ENCODE measurements at places on chromosomes 13 and 19. TPM values are rescaled to one million over a fixed set of nuclear protein-coding genes. Genes with fewer than 3 reads are reported as not detected.
A peak's percentile ranks its signal among the peaks of the same experiment; 100 is the strongest.

DNA sequence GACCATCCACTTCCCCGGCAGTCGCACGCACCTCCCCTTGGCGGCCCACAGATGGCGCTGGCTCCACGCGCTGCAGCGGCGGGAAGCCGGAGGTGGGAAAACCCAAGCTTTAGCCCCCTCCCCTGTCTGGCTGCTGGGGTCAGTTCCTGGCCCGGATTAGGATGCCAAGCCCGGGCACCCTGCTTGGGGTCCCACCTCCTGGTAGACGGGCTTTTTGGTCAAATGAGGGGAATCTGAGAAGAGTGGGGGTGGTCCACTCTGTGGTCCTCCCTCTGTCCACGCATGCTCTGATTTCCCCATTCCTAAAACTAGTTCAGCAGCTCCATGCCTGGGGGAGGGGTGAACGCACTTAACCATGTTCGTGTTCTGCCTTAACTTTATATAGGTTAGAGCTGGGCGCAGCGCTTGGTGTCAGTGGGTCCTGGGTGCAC is 8.1 kb upstream of the ADGRE2 start:
- H3K4me3 ChIP-seq: no peak overlapping the region
- no peaks in the 10 kb centered on the region for H3K36me3 ChIP-seq
- no peak for DNase-seq
- no peak overlapping the region for H3K27ac ChIP-seq
- no peaks in the 10 kb centered on the region for H3K4me1 ChIP-seq

- H3K4me1 ChIP-seq: peaks cover 2% of the 10 kb centered on the region
- peak; percentile 90 for DNase-seq
- H3K27ac ChIP-seq: peak overlapping the region; percentile 93
- H3K36me3 ChIP-seq: peaks cover 3% of the 10 kb centered on the region
- H3K27me3 ChIP-seq: no peaks in the 10 kb centered on the region
Measured at GRCh38 chr19:48963371-48964204, 1.5 kb upstream of the FTL start.

Gene LRRC25
- 3.2 TPM for polyA plus RNA-seq

Gene C5AR1
- polyA plus RNA-seq: 1.8 TPM

GRCh38 chr13:47408546-47409319 is 511.9 kb upstream of the HTR2A start:
- H3K27ac ChIP-seq: no peak overlapping the region
- no peaks in the 10 kb centered on the region for H3K36me3 ChIP-seq
- H3K27me3 ChIP-seq: no peaks in the 10 kb centered on the region
- H3K4me1 ChIP-seq: no peaks in the 10 kb centered on the region
- DNase-seq: no peak

- no peak overlapping the region for H3K27ac ChIP-seq
- DNase-seq: no peak
- no peak overlapping the region for H3K4me3 ChIP-seq
Measured at GRCh38 chr13:81379183-81379582, 1038.3 kb upstream of the SPRY2 start.

DNA sequence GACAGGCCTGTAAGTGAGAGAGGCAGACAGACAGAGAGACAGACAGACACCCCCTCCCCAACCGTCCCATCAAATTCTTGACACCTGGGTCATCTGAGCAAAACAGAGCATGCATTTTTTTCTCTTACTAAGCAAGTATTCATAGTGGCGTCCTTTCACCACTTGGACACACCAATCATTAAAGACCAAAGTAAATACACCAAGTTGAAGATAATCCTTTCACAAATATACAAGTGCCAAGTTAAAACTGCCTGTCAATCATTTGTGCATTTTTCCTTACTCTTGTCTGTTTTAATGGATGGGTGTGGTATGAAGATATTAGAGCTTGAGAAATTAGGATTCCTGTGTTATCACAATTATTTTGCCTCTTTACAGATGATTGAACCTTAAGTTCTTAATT is 337.3 kb downstream of the ATP8A2 start:
- no peak overlapping the region for H3K27ac ChIP-seq
- H3K36me3 ChIP-seq: no peaks in the 10 kb centered on the region
- no peak for DNase-seq

GRCh38 chr19:3253270-3253669 is 28.8 kb downstream of the CELF5 start:
- no peak overlapping the region for H3K4me3 ChIP-seq
- no peak overlapping the region for H3K27ac ChIP-seq
- H3K36me3 ChIP-seq: no peaks in the 10 kb centered on the region
- H3K27me3 ChIP-seq: no peaks in the 10 kb centered on the region
- H3K4me1 ChIP-seq: no peaks in the 10 kb centered on the region
- no peak for DNase-seq

GRCh38 chr19:2266183-2266993 is 10.2 kb upstream of the JSRP1 start:
- H3K27me3 ChIP-seq: no peaks in the 10 kb centered on the region
- peak; percentile 30 for DNase-seq
- peak overlapping the region; percentile 59 for H3K27ac ChIP-seq
- H3K4me3 ChIP-seq: no peak overlapping the region
- peaks cover 9% of the 10 kb centered on the region for H3K4me1 ChIP-seq

Gene ZNF835
- not detected for polyA plus RNA-seq

DNA sequence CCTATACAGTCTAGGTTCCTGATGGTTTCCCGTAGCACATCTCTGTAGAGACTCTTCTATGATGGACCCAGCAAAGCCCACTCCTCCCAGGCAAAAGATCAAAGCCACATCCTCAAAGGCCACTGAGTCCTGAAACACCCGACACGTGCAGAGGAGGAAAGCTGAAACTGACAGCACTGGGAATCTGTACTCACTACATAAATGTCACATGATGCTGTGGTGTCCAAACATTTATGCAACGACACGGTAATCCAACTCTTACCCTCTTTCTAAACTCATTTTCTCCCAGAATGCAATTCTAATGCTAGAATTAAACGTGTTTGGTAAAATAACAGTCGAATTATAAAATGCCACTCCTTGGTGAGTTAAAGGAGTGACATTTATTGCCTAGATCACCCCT is 7.0 kb upstream of the ZNF441 start:
- H3K36me3 ChIP-seq: no peaks in the 10 kb centered on the region
- DNase-seq: no peak
- H3K27me3 ChIP-seq: no peaks in the 10 kb centered on the region
- H3K4me3 ChIP-seq: no peak overlapping the region
- H3K27ac ChIP-seq: no peak overlapping the region

Gene ERCC1
- 32.7 TPM for polyA plus RNA-seq

Gene GPC5
- not detected for polyA plus RNA-seq

DNA sequence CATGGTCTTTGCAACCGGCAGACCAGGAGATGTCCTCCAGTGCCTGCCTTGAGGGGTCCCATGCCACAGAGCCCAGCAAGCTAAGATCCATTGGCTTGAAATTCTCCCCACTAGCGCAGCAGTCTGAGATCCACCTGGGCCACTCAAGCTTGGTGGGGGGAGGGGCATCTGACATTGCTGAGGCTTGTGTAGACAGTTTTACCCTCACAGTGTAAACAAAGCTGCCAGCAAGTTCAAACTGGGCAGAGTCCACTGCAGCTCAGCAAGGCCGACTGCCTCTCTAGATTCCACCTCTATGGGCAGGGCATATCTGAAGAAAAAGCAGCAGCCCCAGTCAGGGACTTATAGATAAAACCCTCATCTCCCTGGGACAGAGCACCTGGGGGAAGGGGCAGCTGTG is 32.0 kb upstream of the ITM2B start:
- DNase-seq: peak; percentile 86
- H3K4me3 ChIP-seq: no peak overlapping the region
- peak overlapping the region; percentile 63 for H3K27ac ChIP-seq
- H3K4me1 ChIP-seq: no peaks in the 10 kb centered on the region

DNA sequence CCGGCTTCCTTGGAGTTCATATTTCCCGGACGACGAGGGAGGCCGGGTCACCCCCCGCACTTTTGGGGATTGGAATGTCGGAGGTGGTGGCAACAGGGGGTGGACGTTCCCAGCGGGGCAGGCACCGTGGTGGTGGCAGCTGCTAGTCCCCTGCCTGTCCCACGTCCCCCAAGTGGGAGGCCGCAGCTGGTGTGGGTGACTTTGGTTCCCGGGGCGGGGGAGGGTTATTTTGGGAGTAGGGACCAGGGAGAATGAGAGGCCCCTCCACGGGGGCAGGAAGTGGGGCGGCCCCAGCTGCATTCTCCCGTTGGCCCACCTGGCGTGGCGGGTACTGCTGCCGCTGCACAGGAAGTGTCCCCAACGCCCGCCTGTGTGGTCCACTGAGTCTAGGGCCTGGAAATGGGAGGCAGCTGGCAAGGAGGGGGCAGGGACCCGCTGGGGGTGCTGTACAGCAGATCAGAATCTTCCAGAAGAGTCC is 11.1 kb upstream of the PLIN3 start:
- no peaks in the 10 kb centered on the region for H3K27me3 ChIP-seq
- no peak for DNase-seq
- H3K4me3 ChIP-seq: no peak overlapping the region
- H3K27ac ChIP-seq: no peak overlapping the region
- no peaks in the 10 kb centered on the region for H3K4me1 ChIP-seq

Gene SOX1
- not detected for polyA plus RNA-seq

Gene ALOX5AP
- 18.6 TPM for polyA plus RNA-seq

DNA sequence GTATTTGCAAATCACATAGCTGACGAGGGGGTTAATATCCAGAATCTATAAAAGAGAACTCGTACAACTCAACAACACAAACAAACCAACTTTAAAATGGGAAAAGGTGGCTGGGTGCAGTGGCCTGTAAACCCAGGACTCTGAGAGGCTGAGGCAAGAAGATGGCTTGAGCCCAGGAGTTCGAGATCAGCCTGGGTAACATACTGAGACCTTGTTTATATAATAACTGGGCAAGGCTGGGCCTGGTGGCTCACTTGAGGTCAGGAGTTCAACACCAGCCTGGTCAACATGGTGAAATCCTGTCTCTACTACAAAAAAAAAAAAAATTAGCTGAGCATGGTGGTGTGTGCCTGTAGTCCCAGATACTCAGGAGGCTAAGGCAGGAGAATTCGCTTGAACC is 21.8 kb upstream of the TM6SF2 start:
- no peak for DNase-seq
- no peaks in the 10 kb centered on the region for H3K27me3 ChIP-seq
- H3K36me3 ChIP-seq: peaks cover 58% of the 10 kb centered on the region
- no peak overlapping the region for H3K4me3 ChIP-seq
- H3K4me1 ChIP-seq: no peaks in the 10 kb centered on the region

DNA sequence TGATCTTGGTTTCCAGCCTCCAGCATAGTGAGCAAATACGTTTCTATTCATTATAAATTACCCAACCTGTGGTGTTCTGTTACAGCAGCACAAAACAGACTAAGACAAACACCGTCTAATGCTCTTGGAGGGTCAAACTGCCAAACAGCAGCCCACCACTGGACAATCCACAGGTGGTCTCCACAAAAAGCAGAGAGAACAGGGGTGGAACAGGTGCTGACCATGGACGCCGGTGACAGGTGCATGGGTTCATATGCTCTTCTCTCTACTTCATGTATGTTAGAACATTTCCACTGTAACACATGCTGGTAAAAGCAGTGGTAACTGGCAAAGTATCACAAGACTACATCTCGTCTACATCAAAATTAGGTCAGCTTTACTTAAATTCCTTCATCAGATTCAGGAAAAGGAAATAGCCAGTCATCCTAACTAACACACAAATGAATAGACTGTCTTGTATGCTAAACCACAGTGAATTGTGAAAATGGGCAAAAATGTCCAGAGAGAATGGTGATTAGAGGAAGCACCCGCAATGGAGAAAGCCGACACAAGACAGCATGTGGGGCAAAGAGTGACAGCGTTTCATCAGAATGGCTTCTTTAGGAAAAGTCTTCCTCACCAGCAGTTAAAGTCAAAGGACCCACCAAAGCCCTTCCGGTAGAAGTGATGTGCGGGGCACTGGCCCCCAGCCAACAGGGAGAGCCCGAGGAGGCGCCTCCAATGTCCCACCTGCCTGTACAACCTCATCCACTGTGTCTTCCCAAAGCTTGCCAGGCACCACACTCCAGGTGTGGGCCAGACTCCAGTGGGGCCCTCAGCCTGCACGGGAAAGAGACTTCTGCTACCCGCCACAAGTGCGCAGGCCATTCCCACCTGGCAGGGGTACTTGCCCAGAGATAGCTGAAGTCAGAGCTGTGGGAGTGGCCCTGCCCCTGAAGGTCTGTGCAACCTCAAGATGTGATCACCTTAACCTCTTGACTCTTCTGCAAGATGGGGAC is 6.5 kb downstream of the CARS2 start:
- H3K27me3 ChIP-seq: no peaks in the 10 kb centered on the region
- DNase-seq: no peak
- H3K27ac ChIP-seq: no peak overlapping the region

DNA sequence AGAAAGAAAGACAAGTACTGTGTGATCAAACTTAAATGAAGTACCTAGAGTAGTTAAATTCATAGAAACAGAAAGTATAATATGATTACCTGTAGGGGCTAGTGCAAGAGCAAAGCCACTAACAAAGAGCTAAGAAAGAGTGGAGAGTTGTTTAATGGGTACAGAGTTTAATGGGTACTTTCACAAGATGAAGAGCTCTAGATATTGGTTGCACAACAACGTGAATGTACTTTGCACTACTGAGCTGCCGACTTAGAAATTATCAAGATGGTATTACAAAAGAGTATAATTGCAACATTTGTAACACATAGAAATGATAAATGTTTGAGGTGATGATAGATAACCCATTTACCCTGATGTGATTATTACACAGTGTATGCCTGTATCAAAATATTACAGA is 140.3 kb upstream of the GPC6 start:
- no peak overlapping the region for H3K27ac ChIP-seq
- H3K4me3 ChIP-seq: no peak overlapping the region
- peaks cover 5% of the 10 kb centered on the region for H3K4me1 ChIP-seq
- no peaks in the 10 kb centered on the region for H3K36me3 ChIP-seq
- no peaks in the 10 kb centered on the region for H3K27me3 ChIP-seq
- peak; percentile 78 for DNase-seq

DNA sequence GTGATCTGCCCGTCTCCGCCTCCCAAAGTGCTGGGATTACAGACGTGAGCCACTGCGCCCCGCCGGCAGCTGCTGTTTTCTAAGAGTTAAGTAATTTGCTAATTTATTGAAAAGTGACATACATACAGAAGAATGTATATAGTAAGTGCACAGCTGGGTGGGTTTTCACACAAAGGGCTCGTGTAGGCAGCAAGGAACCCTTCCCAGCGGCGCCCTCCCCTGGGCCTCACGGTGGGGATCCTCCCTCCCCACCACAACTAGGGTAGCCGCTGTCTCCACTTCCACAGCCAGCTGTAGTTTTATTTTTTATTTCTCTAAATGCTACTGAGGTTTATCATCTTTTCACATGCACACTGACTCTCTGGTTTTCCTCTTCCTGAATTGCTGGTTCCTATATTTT is 64.9 kb downstream of the CRYL1 start:
- H3K4me1 ChIP-seq: no peaks in the 10 kb centered on the region
- H3K4me3 ChIP-seq: no peak overlapping the region
- H3K27me3 ChIP-seq: no peaks in the 10 kb centered on the region
- peaks cover 15% of the 10 kb centered on the region for H3K36me3 ChIP-seq
- no peak overlapping the region for H3K27ac ChIP-seq

Gene LINGO3
- 0.13 TPM for polyA plus RNA-seq

Gene LILRB3
- polyA plus RNA-seq: 2.2 TPM

Gene OR7D2
- 0.01 TPM for polyA plus RNA-seq

GRCh38 chr19:11478167-11479089 is 2.4 kb downstream of the ELAVL3 start:
- no peak overlapping the region for H3K4me3 ChIP-seq
- peaks cover 4% of the 10 kb centered on the region for H3K4me1 ChIP-seq
- H3K27ac ChIP-seq: no peak overlapping the region
- peaks cover 5% of the 10 kb centered on the region for H3K36me3 ChIP-seq
- no peak for DNase-seq

Gene PRSS57
- not detected for polyA plus RNA-seq

Measured in small intestine (tissue), 16 donors.